ENCODE measurements at places on chromosomes 7 and 10.

DNA sequence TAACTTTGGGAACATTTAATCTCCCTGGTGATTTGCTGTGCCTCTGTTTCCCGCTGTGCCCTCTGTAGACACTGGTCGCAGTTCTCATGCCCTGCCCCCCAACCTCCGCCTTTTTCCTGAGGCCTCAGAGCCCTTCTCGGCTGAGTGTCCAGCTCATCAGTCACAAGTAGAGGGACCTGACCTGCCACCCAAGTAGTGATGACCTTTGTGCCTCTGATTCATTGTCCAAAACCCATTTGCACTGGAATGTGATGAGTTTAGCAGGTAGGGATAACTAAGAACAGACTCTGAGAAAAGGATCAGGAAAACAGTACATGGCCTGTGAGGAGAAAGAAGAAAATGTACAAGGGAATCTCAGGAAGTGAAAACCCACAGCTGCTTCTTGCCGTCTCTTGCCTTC lies 58.8 kb downstream of the LANCL2 start:
- no peak for DNase-seq

GRCh38 chr7:158431941-158432347 lies 155.7 kb downstream of the PTPRN2 start:
- no peak for DNase-seq

- DNase-seq = no peak
Measured at GRCh38 chr10:125788156-125789034, 12.8 kb upstream of the MMP21 start.

- no peak for DNase-seq
Measured at GRCh38 chr10:60353519-60354258, 36.0 kb downstream of the ANK3 start.

DNA sequence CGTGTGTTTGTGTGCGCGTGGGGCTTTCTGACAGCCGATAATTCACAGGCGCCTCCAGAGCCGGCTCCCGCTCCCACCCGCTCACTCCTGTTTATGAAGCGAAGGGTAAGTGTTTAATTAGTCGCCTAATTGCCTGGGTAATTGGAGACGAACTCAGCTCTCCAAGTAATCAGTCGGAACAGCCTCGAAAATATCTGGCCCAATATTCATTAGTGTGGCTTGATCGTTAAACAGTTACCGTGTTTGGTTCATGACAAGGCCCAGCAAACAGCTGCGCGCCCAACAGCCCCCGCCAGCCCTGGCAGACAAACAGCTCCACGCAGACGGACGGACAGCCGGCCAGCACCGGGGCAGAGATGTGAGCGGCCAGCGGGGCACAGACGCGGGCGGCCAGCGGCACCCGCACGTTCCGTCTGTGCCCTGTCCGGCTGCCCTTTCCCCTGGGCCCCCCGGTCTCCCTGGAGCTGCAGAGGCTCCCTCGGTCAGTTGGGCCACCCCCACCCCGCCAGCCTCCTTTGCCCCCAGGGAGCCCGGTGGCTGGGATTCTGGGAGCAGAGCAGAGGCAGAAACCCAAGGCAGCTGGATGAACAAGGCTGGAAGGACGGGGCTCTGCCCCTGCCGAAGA lies 98.2 kb downstream of the UNCX start:
- DNase-seq = no peak

- DNase-seq = no peak
Measured at GRCh38 chr7:42522227-42522991, 285.4 kb upstream of the GLI3 start.

DNA sequence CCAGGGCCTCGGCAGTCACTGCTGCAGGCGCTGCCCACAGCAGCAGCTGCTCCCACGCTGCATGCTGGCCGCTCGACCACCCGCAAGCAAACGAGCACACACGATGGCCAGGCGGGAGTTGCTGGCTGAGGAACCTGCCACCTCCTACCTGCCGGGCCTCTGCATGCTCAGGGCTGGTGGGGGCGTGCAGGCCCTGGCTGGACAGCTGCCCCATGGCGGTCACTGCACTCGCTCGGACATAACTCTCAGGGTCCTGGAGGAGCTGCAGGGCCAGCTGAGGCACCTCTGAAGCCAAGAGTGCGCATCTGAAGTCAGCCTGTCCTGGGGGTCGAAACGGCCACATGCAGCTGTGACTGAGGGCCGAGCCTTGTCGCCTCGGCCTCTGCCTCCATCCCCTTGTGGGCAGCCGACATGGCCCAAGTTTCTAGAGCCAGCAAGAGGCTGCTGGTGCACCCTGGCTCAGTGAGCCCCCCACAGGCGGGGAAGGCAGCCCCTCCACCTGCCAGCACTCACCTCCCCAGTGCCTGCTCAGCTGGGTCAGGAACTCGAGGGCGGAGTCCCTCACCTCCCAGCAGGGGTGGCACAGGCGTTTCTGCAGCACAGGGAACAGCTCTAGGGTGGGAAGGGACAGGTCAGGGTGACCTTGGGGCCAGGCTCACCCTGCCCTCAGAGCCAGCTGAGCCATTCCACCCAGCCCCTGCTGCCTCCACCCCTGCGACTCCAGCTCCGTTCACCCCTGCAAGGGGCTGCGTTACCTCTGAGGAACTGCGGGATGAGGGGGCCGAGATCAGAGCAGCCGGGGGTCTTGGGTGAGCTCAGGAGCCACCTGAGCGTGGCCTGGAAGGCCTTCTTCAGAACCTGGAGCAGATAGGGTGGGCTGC lies 16.1 kb downstream of the BRAT1 start:
- no peak for DNase-seq

- DNase-seq = no peak
Measured at GRCh38 chr10:71349406-71349805, 30.3 kb downstream of the SLC29A3 start.

- DNase-seq = no peak
Measured at GRCh38 chr10:80202934-80203834, 2.2 kb downstream of the ANXA11 start.

GRCh38 chr10:110711382-110711781 lies 67.2 kb downstream of the RBM20 start:
- no peak for DNase-seq

GRCh38 chr10:13660551-13660920 lies 73.8 kb downstream of the PRPF18 start:
- DNase-seq = no peak

GRCh38 chr7:29090836-29091601 lies 55.3 kb downstream of the CPVL start:
- DNase-seq = no peak

- DNase-seq = no peak
Measured at GRCh38 chr10:87843714-87844113, 19.6 kb downstream of the KLLN start.

DNA sequence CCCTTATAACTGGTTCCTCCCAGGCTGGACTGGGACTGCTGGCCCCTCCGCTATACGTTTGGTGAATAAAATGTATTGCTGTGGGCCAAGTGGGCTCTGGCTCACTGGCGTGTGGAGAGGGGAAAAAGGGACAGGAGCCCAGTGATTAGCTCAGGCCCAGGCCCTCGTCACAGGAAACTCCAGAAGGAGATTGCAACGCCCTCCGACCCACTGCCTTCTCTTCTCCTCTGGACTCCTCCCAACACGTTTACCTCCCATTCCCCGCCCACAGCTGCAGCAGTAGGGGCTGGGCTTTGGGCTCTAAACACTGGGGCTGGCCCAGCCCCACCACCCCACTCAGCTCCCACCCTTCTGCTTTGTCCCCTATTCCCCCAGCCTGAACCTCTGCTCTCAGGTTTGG lies 173.9 kb downstream of the NEURL1 start:
- no peak for DNase-seq

GRCh38 chr10:24207781-24208611 lies 942 bp upstream of the KIAA1217 start:
- DNase-seq = no peak

DNA sequence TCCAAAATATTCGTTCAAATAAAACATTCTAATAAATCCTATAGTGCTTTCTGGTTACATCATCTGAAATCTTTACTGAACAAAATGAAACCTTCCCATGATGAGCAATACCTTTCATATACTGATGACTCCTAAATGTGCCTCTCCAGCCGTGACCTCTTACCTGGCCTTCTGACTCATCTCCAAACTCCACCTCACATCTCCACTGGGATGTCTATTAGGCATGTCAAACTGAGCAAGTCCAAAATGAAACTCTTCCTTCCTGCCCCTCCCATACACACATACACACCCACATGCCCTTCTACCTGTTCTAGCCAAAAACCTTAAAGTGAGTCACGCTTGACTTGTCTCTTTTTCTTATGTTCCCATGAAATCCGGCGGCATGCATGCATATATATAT lies 22.9 kb downstream of the GSAP start:
- no peak for DNase-seq

DNA sequence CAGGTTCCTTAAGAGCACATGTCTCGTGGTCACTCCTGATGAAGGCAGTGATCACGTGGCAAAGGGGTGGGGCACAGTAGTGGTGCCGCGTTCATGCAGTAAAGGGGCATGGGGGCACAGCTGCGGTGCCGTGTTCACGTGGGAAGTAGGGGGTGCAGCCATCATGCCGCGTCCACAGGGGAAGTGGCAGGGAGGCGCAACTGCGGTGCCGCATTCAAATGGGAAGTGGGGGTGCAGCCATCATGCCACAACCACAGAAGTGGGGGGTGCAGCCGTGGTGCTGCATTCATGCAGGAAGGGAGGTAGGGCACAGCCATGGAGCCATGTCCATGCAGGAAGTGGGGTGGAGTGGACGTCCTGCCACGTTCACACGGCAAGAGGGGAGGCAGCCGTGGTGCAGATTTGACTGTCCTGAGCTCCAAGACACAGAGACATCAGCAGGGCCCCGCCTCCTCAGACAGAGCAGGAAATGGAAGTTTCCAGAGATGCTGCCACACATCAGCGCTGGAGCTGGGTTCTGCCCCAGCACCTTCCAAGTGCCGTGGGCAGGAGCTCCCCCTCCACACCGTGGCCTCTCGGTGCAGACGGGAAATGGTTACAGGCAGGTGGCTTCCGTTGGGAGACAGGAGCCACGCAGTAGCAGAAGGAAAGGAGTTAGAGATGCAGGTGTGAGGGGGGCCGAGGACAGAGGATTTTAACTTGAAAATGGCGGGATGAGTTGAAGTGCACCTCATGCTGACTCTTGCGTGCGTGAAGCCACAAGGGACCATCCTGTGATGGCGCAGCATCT lies 95.0 kb upstream of the DDC start:
- peak; percentile 21 for DNase-seq

DNA sequence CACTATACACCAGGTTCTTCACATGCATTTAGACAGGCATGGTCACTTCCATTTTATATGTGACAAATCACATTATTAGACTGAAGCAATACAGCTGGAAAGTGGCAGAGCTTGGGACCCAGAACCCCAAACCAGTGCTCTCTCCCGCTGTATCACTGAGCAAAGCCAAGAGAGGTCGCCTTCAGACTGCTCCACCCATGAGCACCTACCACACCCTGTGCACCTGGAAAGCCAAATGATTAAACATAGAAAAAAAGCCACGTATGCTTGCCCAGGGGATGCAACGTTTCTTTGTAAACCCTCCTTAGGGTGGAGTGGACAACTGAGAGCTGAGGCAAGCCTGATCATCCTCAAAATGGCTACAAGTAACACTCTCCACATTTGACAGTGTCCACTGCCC lies 72.5 kb downstream of the CCDC6 start:
- no peak for DNase-seq

GRCh38 chr10:3529691-3530090 lies 255.3 kb downstream of the KLF6 start:
- DNase-seq = no peak

DNA sequence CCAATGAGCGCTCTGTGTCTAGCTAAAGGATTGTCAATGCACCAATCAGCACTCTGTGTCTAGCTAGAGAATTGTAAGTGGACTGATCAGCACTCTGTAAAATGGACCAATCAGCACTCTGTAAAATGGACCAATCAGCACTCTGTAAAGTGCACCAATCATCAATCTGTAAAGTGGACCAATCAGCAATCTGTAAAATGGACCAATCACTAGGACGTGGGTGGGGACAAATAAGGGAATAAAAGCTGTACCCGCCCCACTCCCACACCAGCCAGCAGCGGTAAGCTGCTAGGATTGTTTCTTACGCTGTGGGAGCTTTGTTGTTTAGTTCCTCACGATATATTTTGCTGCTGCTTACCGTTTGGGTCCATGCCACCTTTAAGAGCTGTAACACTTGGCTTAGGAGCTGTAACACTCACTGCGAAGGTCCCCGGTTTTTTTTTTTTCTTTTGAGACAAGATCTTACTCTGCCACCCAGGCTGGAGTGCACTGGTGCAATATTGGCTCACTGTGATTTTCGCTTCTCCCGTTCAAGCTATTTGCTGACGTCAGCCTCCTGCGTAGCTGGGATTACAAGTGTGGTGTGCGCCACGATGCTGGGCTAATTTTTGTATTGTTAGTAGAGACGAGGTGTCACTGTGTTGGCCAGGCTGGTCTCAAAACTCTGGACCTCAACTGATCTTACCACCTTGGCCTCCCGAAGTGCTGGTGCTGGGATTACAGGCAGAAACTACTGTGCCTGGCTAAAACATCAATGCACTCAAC lies 184.8 kb downstream of the PTPN20 start:
- DNase-seq = no peak

DNA sequence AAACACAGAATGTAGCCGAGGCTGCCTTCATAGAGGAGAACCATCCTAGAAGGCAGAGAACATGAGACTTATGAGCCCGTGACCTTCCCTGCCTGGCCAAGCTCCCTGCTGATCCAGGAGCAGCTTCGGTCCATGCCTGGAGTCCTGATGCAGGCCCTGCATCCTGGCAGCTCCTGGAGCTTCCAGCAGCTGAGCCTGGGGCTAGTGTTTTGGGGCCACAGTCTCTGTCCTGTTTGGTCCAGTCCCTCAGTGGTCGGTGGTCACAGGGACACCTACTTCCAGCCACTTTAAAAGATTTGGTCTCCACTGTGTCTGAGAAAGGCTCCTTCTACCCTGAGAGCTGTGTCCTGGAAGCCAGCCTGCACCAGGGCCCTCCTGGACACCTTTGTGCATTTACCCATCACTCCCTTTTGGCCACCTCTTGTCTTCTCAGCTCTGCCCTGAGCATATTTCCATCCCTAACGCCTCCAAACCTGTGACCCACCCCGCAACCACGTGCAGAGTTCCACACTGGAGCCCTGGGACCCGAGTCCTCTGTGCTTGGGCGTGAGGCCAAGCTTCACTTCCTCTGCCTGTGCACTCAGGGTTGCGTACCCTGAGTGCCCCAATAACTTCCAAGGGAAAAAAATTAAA lies 315.2 kb upstream of the ZNF32 start:
- no peak for DNase-seq

DNA sequence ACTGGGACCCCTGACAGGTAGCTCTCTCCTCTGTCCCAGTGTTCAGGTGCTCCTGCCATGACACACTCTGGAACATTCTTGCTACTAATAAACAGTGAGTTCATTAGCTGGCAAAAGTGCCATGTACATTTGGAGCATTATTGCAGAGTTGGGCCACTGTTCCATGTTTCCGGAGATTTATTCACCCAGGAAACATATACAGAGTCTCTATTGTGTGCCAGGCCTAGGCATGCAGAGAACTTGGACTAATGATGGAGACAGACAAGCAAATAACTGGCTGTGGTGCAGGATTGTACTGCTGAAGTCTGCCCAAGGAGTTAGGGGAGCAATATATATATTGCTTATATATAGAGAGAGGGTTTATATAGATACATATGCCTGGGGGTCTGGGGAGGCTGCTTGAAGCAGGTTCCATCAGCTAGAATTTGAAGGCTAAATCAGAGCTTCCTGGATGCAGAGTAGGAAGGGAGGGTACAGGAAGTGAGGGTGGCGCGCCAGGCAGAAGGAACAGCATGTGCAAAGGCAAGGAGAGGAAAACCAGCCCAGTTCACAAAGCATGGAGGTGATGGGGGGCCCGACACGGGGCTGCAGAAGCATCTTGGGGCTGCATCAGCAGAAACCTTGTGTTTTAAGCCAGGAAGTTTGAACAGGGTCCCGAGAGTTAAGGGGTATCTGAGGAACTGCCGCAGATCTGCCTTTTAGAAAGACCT lies 22.7 kb upstream of the EEPD1 start:
- no peak for DNase-seq

- peak; percentile 29 for DNase-seq
Measured at GRCh38 chr10:47340608-47341170, 7.5 kb upstream of the RBP3 start.

All from bone marrow (tissue), 2 donors.